ENCODE measurements at places on chromosomes 2 and 18.

- DNase-seq, result no peak
These were observed 41.6 kb downstream of the INO80C start for GRCh38 chr18:35455926-35456763.

GRCh38 chr2:205700331-205701132, 18.2 kb downstream of the NRP2 start:
- no peak for DNase-seq

DNA sequence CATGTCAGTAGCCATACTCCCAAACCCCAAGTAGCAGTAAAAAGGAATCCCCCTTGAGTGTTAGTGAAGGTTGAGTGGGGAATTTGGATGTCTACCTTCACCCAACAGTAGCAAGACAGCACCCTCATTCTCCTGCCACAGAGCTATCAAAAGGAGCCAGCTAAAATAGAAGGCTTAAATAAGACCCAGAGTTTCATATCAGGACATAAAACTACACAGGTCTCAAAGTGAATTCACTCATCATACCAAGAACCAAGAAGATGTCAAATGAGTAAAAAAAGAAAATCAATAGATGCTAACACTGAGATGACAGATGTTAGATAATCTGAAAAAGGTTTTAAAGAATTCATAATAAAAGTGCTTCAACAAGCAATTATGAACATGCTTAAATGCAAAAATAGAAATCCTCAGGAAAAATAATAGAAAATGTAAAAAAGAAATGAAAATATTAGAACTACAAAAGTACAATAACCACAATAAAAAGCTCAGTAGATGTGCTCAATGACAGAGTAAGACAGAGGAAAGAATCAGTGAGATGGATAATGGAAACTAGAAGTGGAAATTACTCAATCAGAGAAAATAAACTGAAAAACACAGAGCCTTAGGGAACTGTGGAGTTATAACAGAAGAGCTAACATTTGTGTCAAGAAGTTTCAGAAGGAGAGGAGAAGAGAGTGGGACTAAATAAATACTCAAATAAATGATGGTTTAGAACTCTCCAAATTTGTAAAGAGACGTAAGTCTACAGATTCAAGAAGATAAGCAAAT, 90.5 kb downstream of the EDAR start:
- DNase-seq, result no peak

DNA sequence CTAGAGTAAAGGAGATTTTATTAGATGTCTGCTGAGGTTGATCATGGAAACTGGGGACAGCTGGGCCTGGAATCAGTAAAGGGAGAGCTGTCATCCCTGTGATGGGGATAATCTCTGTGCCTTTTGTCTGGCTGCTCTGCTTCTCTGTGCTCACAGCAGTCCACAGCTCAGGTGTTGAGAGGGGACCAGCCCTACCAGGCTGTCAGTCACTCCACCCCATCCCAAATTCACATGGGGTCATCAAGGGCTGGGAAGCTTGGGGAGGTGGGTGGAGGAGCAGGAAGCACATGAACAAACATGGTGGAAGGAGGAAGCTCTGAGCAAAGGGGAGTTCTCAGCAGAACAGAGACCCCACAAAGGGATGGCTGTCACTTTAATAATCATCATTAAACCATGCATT, 13.7 kb upstream of the LRRFIP1 start:
- no peak for DNase-seq

- no peak for DNase-seq
These were observed 85.2 kb downstream of the PRELID3A start for GRCh38 chr18:12492907-12493306.

DNA sequence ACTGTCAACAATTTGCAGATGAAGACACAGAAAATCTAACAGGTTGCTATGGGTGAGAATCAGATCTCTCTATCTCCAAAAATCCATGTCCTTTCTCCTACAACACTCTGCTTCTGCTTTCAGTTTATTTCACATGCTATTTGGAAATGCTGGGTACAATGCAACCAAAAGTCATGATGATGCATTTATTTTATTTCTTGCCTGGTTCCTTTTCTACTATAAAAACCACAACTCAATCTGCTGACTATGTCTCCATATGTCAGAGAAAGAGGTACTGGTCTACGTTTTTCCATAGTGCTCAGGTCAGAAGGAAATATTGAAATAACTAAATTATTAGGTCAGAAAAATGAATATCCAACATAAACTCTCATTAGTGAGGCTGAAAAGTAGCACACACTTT, 20.5 kb downstream of the RAD51AP2 start:
- no peak for DNase-seq

DNA sequence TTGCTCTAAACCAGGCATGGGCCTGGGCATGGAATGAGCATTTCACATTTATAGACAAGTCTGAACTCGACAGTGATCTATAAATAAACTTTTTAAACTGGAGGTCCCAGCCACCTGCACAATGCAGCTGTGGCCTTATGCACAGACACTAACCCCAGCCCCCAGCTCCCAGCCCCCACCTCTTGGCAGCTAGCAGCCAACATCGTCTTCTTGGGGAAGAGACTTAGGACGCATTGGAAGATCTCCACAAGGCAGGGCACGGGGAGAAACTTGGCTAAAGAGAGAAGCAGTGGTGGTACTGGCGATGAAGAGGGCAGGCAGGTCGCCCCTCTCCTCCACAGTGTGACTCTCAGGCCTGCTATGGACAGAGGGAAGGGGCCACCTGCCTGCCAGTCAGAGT, 213.2 kb downstream of the ANAPC1 start:
- no peak for DNase-seq

- no peak for DNase-seq
These were observed 20.9 kb downstream of the GREB1L start for GRCh38 chr18:21262979-21263378.

DNA sequence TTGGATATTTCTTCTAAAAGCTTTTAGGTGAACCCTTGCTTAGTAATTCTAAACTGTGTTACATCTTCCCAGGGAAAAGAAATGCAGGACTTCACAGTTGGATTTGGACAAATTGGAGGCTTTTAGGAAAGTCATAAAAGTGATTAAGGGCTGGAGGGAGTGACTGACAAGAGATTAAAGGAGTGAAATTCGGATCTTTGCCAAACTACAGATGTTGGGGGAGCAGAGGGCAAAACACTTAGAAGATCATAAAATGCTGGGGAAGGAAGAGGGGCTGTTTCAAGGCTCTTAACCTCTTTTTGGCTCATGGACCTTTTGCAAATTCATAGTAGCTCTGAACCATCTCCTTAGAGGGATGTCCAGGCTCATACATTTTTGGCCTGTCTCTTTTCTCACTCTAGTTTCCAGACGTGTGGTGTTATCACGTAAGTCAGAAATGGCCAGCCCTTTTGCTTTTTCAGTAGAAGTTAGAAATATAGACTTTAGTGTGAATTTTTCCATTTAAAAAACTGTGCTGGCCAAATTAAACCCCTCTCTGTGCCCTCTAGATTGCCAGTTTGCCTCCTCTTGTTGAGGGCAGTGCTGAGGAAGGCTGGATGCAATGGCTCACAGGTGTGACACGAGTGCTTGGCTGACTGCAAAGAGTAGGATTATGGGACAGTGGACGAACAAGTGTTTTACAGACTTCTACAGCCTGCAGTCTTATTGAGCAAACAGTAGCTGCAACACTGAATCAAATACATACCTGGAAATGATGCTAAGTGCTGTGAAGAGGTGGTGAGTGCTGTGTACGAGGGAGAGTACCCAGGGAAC, 109.9 kb downstream of the LYPD6B start:
- no peak for DNase-seq

DNA sequence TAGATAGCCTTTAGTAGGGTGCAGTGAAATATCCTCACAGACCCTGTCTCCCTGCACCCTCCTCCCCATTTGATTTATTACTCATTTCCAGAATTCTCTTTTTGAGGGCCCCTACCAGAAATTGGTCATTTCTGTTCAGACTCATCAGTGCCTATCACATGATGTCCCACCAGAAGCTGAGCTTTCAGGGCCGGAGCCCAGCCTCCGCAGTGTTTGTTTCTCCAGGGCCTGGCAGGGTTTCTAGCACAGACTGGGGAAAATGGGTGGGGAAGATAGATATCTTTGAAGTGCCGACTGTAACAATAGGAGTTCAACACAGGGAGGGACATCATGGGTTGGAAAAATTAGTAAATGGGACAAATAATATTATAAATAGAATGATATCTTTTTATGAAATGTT, 208.0 kb downstream of the PTGR3 start:
- no peak for DNase-seq

GRCh38 chr2:233208382-233209116, 42.9 kb upstream of the ATG16L1 start:
- DNase-seq, result no peak

- DNase-seq, result no peak
These were observed 134.2 kb downstream of the CDCA7 start for GRCh38 chr2:173488861-173489260.

DNA sequence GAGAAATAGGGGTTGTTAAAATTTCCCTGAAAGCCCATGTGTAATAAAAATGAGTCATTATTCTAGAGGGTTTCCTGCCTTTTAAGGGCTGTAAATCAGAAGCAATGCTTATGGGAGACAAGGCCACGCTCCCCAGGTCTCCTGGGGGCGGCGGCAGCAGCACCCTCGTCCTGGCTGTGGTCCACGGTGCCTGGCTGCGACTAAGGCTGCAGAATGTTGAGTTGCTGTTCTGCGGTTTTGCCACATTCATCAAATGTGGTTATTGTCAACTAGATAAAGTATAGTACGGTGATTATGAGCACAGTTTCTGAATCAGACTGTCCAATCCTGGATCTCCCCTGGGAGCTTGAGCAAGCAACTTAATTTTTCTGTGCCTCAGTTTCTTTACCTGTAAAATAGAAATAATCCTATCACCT, 11.9 kb upstream of the AGFG1 start:
- no peak for DNase-seq

GRCh38 chr2:69734854-69735544, 6.9 kb upstream of the ANXA4 start:
- DNase-seq, result no peak

- no peak for DNase-seq
These were observed 1526.7 kb downstream of the LRP1B start for GRCh38 chr2:140604096-140604495.

- DNase-seq, result no peak
These were observed 67.7 kb downstream of the ZNF521 start for GRCh38 chr18:25284281-25284680.

DNA sequence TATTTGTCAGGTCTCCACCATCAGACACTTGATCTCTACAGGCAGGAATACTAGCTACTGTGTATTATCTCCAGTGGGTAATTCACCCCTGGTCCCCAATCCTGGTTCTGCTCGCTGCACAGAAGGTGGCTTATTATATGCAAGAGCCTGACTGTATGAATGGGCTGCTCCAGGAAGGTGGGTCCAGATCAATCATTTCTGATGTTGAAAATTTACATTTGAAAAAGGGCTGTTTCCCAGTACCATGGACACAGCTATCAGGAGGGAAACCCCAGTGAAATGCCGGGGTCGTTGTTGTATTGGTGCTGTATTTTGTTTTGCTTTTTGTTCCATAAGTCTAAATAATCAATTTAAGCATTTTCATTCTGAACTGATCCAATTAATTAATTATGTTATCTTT, 367.6 kb downstream of the RND3 start:
- no peak for DNase-seq

DNA sequence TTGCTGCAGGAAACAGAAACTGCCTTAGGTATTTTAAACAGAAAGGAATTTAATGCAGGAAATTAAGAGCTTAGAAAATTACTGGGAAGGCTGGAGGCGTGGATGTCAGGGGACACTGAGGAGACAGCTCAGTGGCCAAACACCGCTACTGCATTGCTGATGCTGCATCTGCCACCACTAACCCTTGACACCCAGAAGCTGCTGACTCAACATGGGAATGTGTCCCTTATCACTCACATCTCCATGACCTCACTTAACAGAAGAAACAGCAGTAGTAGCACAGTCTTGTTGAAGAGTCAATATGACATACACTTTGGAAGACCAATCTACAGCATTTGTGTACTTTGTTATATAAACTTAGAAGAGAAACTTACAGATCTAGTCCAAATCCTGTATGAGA, 906.1 kb downstream of the SLC4A3 start:
- DNase-seq, result no peak

DNA sequence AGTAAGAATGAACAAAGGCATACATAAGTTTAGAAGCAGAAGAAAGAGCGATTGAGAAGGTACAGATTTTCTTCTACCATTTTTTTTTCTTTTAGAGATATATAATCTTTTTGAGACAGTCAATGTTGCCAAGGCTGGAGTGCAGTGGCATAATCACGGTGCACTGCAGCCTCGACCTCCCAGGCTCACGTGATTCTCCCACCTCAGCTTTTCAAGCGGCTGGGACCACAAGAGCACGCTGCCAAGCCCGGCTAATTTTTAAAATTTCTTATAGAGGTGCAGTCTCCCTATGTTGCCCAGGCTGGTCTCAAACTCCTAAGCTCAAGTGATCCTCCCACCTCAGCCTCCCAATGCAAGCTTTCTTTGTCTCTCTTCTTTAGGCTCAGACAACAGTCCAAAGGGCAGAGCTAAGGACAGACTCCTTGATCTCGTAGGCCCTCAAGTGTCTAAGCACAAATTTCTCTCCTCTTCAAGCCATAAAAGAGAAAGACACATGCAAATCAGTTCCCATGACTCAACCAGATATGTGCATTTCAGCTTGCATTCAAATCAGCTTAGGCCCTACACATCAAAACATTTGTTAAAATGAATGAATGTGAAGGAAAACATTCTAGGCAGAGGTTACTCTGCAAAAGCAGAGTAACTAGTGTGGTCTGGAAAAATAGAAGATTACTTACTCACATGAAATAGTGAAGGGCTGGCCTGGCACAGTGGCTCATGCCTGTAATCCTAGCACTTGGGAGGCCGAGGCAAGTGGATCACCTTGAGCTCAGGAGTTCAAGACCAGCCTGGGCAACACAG, 18.0 kb downstream of the ITSN2 start:
- DNase-seq, result no peak
